ENCODE measurements at places on chromosomes 4 and X. TPM values are rescaled to one million over a fixed set of nuclear protein-coding genes. Genes with fewer than 3 reads are reported as not detected.

Gene MFAP3L
- 1.0 TPM for total RNA-seq

Gene SMIM31
- not detected for total RNA-seq

- no peaks in the 10 kb centered on the region for H3K4me1 ChIP-seq
- no peaks in the 10 kb centered on the region for H3K36me3 ChIP-seq
- no peak overlapping the region for H3K4me3 ChIP-seq
- DNase-seq: no peak
Observed at GRCh38 chrX:47540754-47541538, 20.1 kb upstream of the ARAF start.

Gene GLRA2
- total RNA-seq: not detected

GRCh38 chrX:65578346-65578745, 43.8 kb upstream of the LAS1L start:
- no peak overlapping the region for H3K4me3 ChIP-seq
- peaks cover 8% of the 10 kb centered on the region for H3K4me1 ChIP-seq
- no peaks in the 10 kb centered on the region for H3K27me3 ChIP-seq
- no peaks in the 10 kb centered on the region for H3K36me3 ChIP-seq

- H3K4me1 ChIP-seq: peaks cover 36% of the 10 kb centered on the region
- no peak overlapping the region for H3K27ac ChIP-seq
- DNase-seq: no peak
- no peak overlapping the region for H3K4me3 ChIP-seq
Observed at GRCh38 chrX:39852491-39852890, 245.3 kb downstream of the BCOR start.

DNA sequence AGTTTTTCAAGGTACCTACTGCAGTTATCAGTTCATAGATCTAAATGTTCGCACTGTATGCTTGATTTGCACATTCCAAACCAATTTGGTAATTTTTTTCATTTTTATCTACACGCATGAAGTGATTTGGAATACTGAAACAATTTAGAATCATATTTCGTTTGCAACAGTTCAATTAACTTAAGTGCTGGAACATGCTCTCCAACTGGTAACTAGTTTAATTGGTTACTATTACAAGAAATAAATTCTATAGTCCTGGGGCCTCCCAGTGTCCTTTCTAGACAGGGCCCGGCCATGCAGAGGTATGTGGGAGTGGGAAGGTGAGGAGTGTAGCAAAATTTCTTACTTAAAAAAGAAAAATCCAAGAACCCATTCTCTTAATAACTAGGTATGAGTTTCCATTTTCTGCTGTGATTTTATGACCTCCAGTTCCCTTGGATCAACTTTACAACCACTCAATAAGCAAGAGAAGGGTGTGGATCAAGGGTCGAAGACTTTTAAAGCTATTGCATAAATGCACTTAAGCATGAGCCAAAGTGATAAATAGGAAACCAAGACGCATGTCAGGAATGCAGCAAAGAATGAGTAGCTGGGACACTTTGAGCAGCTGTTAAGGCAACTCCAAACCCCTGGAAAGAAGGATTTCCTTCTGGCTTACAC, 106.9 kb downstream of the PPARGC1A start:
- H3K27me3 ChIP-seq: no peaks in the 10 kb centered on the region
- DNase-seq: no peak
- no peak overlapping the region for H3K4me3 ChIP-seq
- H3K27ac ChIP-seq: no peak overlapping the region
- H3K36me3 ChIP-seq: no peaks in the 10 kb centered on the region

- DNase-seq: no peak
- no peak overlapping the region for H3K4me3 ChIP-seq
- H3K4me1 ChIP-seq: peaks cover 18% of the 10 kb centered on the region
- no peaks in the 10 kb centered on the region for H3K36me3 ChIP-seq
- H3K27ac ChIP-seq: no peak overlapping the region
Observed at GRCh38 chr4:81723019-81723884, 251.5 kb upstream of the RASGEF1B start.

GRCh38 chr4:184399512-184399908, 74.8 kb downstream of the IRF2 start:
- no peaks in the 10 kb centered on the region for H3K27me3 ChIP-seq
- H3K36me3 ChIP-seq: peaks cover 84% of the 10 kb centered on the region
- H3K27ac ChIP-seq: no peak overlapping the region
- peaks cover 60% of the 10 kb centered on the region for H3K4me1 ChIP-seq
- no peak overlapping the region for H3K4me3 ChIP-seq

GRCh38 chrX:125089761-125090445, 229.8 kb upstream of the TEX13C start:
- H3K36me3 ChIP-seq: no peaks in the 10 kb centered on the region
- H3K27me3 ChIP-seq: no peaks in the 10 kb centered on the region
- H3K27ac ChIP-seq: no peak overlapping the region
- H3K4me1 ChIP-seq: no peaks in the 10 kb centered on the region

- DNase-seq: no peak
- peaks cover 5% of the 10 kb centered on the region for H3K4me1 ChIP-seq
- peak overlapping the region; percentile 30 for H3K27ac ChIP-seq
- no peaks in the 10 kb centered on the region for H3K27me3 ChIP-seq
- H3K36me3 ChIP-seq: peaks cover 81% of the 10 kb centered on the region
Observed at GRCh38 chr4:81431971-81432370, 39.7 kb downstream of the RASGEF1B start.

Gene CEP44
- total RNA-seq: 15.0 TPM

Gene MAGEA10
- not detected for total RNA-seq

Gene MAGEA2B
- not detected for total RNA-seq

DNA sequence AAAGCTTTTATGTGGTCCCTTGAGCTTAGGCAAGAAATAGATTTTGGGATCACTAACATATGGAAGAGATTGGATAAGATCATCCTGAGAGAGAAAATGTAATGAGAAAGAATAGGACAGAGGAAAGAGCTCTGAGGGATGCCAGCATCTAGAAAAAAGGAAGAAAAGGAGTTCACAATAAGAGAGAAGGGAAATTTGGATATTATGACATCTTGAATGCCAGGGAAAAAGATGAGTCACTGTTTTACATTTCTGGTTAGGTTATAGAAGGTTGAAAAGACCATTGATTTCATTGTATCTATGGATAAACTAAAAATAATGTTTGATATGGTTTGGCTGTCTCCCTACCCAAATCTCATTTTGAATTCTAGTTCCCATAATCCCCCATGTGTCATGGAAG, 208.5 kb downstream of the MAD2L1 start:
- H3K36me3 ChIP-seq: no peaks in the 10 kb centered on the region
- no peak overlapping the region for H3K27ac ChIP-seq
- no peaks in the 10 kb centered on the region for H3K4me1 ChIP-seq
- H3K4me3 ChIP-seq: no peak overlapping the region
- H3K27me3 ChIP-seq: no peaks in the 10 kb centered on the region
- DNase-seq: no peak

DNA sequence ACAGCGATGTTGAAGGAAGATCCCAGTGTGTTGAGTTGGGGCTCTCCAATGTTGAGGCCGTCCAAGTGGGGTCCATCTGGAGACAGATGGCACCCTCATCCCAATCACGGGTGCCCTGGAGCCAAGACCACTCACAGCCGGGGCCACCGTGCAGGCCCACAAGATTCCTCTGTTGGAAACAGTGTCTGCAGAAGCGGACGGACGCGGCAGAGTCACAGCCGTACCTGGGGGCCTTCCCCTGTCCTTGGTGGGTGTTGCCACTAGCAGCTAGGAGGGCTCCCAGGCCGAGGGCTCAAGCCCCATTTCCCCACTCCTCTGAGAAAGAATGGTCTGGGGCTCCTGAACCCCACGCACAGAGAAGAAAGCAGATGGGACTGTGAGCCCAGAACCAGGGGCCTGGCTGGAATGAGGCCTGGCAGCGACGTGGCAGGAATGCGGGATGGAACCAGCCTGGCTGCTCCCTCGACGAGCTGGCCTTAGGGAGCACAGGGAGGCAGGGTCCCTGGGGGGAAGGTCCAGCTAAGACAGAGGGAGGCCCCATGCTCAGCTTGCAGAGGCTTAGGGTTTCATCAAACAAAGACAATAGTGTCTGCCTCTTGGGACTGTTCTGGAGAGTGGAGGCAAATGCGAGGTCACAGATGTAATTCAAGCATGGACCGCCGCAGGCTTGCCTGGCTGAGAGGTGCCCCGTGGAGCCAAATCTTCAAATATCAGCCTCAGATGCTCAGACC, 228.9 kb downstream of the AFAP1 start:
- DNase-seq: no peak
- H3K36me3 ChIP-seq: no peaks in the 10 kb centered on the region

- DNase-seq: no peak
- H3K27me3 ChIP-seq: no peaks in the 10 kb centered on the region
- no peaks in the 10 kb centered on the region for H3K4me1 ChIP-seq
- H3K4me3 ChIP-seq: no peak overlapping the region
Observed at GRCh38 chr4:7423801-7424552, 10.8 kb downstream of the PSAPL1 start.

- H3K27ac ChIP-seq: no peak overlapping the region
- no peaks in the 10 kb centered on the region for H3K4me1 ChIP-seq
- no peak for DNase-seq
- H3K27me3 ChIP-seq: no peaks in the 10 kb centered on the region
- no peaks in the 10 kb centered on the region for H3K36me3 ChIP-seq
Observed at GRCh38 chr4:149353241-149353640, 462.4 kb downstream of the IQCM start.

DNA sequence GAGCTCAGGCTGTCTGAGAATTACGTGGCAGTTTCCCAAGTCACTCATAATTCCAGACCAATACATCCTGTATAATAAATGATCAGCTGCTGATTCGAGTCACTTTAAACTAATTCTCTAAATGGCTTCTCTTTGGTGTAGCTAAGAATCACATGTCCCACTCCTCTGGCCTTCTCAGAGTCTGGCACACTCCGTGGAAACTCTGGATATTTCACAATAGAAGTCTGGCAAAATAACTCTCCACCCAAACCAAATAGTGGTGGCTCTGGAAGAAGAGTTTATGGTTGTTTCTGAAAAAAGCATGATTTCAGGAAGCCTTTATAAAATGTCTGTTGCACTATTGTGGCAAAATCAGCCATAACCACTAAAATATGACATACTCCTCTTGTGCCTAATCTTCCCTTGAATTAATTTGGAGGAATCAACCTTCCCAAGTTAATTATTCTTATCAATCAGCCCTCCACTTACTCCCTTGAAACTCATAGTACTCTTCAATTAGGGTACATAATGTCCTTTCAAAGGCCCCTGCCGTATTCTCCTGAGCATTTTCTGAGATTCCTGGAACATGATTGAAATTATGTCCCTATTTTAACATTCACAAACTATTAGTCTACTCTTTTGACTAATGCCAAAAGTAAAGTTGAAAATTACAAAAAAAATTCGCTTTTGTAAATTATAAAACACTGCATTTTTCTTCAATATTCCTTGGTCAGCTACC, 991.6 kb downstream of the FAT4 start:
- H3K4me3 ChIP-seq: no peak overlapping the region
- H3K36me3 ChIP-seq: no peaks in the 10 kb centered on the region
- H3K4me1 ChIP-seq: no peaks in the 10 kb centered on the region
- DNase-seq: no peak

- H3K36me3 ChIP-seq: no peaks in the 10 kb centered on the region
- H3K27me3 ChIP-seq: peaks cover 54% of the 10 kb centered on the region
- H3K4me1 ChIP-seq: peaks cover 11% of the 10 kb centered on the region
- no peak overlapping the region for H3K27ac ChIP-seq
- H3K4me3 ChIP-seq: peak overlapping the region; percentile 44
- no peak for DNase-seq
Observed at GRCh38 chr4:94758141-94758699, 465 bp downstream of the BMPR1B start.

DNA sequence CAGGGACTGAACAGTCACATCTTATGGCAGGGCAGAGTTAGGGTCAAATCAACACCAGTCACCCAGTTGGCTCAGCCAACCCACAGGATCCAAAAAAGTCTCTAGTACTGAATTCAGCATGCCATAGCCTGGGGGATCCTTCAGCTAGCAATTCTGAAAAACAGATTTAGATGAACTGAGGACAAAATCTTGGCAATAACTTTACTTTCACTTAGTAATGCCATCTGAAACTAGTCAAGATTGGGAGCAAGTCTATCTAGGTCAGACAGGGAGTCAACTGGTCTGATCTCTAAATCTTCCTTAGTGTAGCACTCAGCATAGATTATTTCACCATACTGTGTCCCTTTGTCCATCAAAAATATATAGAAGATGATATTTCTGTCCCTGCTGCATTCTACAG, 76.0 kb downstream of the HHIP start:
- no peaks in the 10 kb centered on the region for H3K4me1 ChIP-seq
- no peak overlapping the region for H3K27ac ChIP-seq
- no peak for DNase-seq

DNA sequence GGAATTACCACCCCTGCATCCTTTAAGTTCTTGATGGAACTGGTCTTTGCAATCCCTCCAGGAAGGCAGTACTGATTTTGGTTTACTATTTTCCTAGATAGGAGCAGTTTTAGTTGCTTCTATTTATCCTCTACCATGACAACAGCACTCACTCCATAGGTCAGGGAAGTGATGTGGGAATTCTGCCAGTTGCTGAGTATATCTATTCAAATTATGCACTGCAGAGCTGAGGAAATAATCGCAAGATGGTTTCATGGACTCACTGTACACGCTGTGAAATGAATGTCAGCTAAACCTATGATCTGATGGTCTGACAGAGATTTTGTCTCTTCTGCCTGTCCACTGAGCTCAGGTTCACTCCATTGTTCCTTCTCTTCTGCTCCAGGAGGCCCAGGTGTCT, 135.8 kb downstream of the FAAH2 start:
- DNase-seq: no peak
- no peak overlapping the region for H3K4me3 ChIP-seq
- no peaks in the 10 kb centered on the region for H3K4me1 ChIP-seq
- H3K36me3 ChIP-seq: no peaks in the 10 kb centered on the region
- H3K27ac ChIP-seq: no peak overlapping the region
- no peaks in the 10 kb centered on the region for H3K27me3 ChIP-seq

Gene BEX3
- 0.93 TPM for total RNA-seq

GRCh38 chr4:93373893-93374860, 454.4 kb upstream of the ATOH1 start:
- no peak for DNase-seq
- no peak overlapping the region for H3K4me3 ChIP-seq
- H3K36me3 ChIP-seq: no peaks in the 10 kb centered on the region
- H3K27me3 ChIP-seq: no peaks in the 10 kb centered on the region

- H3K27ac ChIP-seq: no peak overlapping the region
- no peak overlapping the region for H3K4me3 ChIP-seq
- no peaks in the 10 kb centered on the region for H3K36me3 ChIP-seq
- no peaks in the 10 kb centered on the region for H3K27me3 ChIP-seq
Observed at GRCh38 chrX:29662759-29663503, 552.4 kb upstream of the MAGEB2 start.

DNA sequence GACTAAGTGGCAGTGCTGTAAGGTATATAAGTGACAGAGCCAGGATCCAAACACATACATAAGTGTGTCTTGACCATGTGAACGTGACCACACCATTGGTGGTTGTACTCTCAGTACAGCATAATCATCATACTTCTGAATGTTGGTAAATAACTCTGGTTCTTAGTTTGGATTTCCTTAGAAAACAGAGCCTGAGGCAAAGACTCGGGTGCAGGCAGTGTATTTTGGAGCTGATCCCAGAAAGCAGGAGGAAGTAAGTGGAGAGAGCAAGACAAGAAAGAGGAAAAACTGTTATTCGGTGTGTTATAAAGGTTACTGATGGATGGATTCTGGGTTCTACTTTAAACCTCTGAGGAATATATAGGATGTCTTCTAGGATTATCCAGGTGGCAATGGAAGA, 127.9 kb downstream of the SLC39A8 start:
- H3K36me3 ChIP-seq: no peaks in the 10 kb centered on the region
- no peak overlapping the region for H3K27ac ChIP-seq
- H3K4me3 ChIP-seq: no peak overlapping the region
- peaks cover 10% of the 10 kb centered on the region for H3K27me3 ChIP-seq
- H3K4me1 ChIP-seq: no peaks in the 10 kb centered on the region
- DNase-seq: no peak

Gene SERPINA7
- not detected for total RNA-seq
